PC-3 (cell line): ENCODE measurements at places on chromosomes 2 and 18. TPM values are rescaled to one million over a fixed set of nuclear protein-coding genes. Genes with fewer than 3 reads are reported as not detected.

PAIP2B gene
- total RNA-seq, result 3.8 and 4.0 TPM in 2 replicates

- no peak for DNase-seq
Observed at GRCh38 chr2:233656443-233656842, 15.3 kb upstream of the UGT1A9 start.

DNA sequence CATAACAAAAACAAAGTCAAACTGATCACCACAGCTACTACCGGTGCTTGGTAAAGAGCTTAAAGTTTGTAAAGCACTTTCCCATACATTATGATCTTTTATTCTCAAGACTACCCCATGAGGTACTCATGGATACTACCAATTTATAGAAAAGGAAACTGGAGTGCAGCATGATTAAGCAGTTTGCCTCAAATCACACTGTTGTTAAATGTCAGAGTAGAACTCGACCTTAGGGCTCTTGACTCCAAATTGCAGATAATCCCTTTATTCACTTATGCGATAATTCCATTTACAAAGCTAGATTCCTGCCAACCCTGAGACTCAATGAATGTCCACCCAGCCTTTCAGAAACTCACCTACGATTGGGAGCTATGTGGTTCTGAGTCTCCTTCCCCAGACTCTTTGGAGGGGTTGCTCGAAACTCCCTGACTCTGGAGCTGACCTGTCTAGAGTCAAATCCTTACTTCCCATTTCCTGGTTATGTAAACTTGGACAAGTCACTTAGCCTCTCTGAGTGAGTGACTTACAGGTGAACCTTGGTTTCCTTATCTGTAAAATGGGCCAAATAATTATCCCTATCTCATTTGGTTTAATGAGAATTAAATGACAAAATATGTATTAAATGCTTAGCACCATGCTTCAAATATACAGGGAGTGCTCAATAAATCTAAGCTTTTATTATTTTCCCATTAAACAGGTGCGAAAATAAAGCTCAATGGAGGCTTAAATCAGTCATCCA lies 47.4 kb downstream of the PSD4 start:
- DNase-seq, result no peak

DNA sequence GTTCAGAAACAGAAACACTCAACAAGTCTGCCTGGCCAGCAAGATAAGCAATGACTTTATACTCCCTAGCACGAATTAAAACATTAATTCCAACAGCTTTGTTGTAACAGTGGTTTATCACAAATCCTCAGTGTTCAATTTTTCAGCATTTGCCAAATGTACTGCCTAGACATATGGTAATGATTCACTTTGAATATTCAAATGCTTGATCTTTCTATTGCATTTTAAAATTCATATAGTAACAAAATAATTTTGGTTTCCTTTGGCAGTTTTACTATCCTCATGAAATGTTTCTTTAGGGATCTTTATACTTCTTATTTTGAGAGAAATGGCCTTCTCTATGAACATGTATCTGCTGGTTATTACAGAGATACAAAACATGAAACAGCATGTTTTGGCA lies 851.8 kb upstream of the NXPH2 start:
- no peak for DNase-seq

NGEF gene
- 71.3 and 80.2 TPM in 2 replicates for total RNA-seq

DNA sequence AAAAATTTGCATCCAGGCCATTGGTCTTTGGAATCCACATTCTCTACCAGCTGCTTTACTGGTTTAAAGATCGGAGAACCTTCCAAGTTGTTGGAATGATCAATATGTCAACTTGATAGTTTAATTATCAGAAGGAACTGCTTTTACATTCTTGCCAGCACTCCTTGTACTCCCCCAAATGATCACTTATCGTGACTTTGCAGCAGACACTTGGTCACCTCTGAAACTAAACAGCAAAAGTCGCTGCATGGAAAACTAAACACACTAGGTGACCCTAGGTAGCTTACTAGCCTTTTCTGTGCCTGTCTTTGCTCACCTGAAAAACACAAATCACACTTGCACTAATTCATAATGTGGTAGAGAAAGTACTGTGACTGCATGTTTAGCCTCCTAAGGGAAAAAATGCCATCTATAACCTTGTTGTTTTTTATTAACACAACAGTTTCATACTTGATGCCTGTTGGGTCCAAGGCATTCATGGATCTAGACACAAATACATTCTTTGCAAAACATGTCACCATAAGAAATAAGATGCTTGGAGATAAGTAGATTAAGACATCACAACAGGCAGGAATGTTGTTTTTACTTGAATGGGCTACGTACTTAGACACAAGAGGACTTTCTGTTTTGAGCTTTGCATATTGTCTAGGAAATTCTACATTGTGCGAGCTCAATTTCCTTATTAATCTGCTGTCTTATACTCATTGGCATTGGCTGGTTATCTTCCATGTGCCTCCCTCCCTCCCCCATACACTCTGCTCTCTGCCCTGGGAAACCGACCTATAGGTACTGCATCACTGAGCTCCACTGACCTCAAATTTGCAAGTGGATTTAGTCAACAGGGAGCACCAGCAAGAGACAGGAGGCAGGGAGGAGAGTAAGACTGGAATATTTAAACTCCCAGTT lies 219.1 kb upstream of the STK17B start:
- no peak for DNase-seq

- no peak for DNase-seq
Observed at GRCh38 chr2:41167014-41167413, 715.1 kb upstream of the SLC8A1 start.

DNA sequence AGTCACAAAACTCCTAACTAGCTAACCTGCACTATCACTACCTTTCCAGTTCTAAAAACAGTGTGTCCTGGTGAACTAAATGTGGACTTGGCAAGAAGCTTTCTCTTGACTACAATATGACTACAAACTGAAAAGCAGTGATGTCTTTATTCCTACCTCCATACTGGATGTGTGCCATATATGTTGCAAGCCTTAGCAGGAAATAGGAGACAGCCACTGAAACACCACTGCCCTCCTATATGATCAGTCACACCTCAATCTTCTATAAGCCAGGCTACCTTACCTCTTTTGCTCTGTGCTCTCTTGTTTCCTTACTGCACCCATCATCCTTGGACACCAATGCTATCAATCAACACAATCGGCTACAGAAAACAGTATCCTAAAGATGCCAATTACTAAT lies 34.1 kb downstream of the SS18 start:
- no peak for DNase-seq

GRCh38 chr2:52312486-52312885 lies 1280.6 kb upstream of the NRXN1 start:
- DNase-seq, result no peak

KDSR gene
- total RNA-seq, result 15.8 and 16.1 TPM in 2 replicates

DNA sequence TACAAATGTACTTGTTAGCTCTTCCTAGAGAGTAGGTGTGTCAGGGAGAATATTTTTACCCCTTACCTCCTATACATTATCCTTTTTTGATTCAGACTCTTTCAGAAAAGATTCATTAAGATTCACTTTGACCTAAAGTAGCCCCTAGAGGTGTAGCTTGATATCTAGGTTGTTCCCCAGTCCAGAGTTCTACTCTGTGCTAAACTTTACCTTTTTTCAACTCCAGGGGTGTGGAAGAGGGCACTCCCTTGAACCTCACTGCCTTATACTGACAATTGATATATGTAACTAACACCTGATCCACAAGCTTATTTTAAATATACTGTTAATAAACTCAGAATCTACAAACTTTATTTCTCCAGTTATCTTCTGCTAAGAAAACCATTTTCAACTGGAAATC lies 30.0 kb downstream of the AFTPH start:
- DNase-seq, result no peak

- DNase-seq, result peak; percentile 54
Observed at GRCh38 chr2:232420463-232421188, 14.0 kb downstream of the ALPG start.

POTEC gene
- 0.04 TPM in 1 of 2 replicates, not detected in the other for total RNA-seq

DNA sequence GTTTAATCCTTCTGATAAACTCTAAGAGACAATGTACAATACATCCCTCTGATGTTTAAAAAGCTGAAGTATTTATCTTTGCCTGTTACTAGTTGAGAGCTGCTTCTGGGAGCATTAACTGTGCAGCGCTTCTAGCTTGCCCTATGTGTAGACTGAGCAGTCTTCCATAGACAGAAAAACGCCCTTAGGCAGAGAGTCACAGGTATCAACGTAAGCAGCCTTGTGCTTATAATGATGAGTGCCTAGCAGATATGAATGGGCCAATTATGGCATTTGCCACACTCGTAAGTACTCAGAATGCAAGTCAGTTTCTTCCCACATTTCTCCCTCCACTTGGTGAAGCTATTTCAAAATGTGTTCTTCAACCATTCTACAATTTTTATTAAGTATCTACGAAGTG lies 731.1 kb upstream of the SLC8A1 start:
- DNase-seq, result no peak

DNA sequence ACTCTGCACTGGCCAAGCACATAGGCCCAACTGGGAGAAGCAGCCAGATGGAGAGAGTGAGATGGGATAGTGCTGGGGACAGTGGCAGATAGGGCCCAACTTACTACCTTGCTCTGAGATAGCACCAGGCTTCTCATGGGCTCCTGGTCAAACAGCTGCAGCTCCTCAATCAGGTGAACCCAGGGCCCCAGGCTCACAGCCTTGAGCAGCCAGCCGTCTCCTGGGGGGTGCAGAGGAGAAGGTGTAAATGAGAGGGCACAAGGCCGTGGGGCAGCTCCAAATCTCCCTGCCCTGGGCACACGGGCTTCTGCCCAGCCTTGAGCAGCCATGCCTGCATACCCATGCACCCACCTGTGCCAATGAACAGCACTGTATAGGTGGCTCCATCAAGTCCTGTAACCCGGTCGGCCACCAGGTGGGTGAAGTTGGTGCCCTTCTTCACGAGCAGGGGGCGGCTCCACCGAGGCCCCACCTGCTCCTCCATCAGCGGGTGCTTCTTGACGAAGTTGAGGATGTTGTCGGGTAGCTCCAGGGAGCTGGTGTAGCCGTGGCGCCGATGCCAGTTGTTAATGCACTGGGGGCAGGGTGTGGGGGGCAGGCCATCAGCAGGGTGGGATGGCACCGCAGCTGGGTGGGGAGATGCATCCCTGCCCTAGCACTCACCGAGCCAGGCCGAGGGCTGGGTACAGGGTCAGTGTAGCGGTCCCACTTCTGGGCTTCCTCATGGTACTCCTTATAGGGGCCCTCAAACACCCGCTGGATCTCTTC lies 5.9 kb upstream of the ANKRD39 start:
- DNase-seq, result no peak

SEMA4F gene
- 7.6 and 13.9 TPM in 2 replicates for total RNA-seq
